CD4-positive, alpha-beta T cell (primary cell): ENCODE measurements at places on chromosomes 1 and 21. TPM values are rescaled to one million over a fixed set of nuclear protein-coding genes. Genes with fewer than 3 reads are reported as not detected.

DNA sequence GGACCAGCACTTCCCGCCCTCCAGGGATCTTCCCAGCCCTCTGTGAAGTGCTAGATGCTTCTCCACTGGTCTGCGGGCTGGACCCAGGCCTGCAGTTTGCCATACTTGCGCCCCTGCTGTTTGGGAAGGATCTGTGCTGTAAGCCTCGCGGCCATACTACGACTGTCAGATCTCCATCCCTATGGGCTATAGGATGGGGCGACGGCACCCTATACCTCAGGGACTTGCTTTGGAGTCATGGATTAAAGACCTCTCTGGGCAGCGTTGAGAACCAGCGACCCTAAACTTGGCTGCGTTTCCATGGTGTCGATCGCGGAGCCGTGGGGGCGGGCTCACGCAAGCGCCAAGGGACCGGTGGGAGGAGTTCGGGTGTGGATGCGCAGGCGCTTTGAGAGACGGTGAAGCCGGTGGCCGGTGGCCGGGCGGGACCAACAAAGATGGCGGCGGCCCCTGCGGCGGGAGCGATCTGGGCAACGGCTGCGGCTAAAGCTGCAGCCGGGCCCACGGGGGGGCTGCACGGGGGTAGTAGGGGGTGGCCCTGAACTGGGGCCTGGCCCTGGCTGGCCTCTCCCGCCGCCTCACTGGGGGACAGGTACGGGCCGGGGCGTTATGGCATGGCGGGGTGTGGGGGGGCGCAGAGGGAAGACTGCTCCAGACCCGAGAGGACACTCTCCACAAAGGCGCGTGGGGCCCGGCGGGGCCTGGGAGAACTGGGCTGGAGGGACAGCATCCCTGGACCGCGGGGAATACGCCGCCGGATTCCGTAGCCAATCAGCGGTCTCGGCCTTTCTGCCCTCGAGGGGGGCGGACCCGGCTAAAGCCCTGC lies at the start of gene USP21:
USP21 (plus strand) TSS at position 414 of the 826 bp plus-strand sequence. CDS start 1,141 bp downstream, outside the sequence.
- peaks cover 44% of the 10 kb centered on the region for H3K4me1 ChIP-seq
- H3K27me3 ChIP-seq = no peaks in the 10 kb centered on the region
- peak within 1 kb of the TSS; percentile 98 for H3K4me3 ChIP-seq
- H3K27ac ChIP-seq = peak within 1 kb of the TSS; percentile 91
- H3K36me3 ChIP-seq = peaks cover 44% of the 10 kb centered on the region

DNA sequence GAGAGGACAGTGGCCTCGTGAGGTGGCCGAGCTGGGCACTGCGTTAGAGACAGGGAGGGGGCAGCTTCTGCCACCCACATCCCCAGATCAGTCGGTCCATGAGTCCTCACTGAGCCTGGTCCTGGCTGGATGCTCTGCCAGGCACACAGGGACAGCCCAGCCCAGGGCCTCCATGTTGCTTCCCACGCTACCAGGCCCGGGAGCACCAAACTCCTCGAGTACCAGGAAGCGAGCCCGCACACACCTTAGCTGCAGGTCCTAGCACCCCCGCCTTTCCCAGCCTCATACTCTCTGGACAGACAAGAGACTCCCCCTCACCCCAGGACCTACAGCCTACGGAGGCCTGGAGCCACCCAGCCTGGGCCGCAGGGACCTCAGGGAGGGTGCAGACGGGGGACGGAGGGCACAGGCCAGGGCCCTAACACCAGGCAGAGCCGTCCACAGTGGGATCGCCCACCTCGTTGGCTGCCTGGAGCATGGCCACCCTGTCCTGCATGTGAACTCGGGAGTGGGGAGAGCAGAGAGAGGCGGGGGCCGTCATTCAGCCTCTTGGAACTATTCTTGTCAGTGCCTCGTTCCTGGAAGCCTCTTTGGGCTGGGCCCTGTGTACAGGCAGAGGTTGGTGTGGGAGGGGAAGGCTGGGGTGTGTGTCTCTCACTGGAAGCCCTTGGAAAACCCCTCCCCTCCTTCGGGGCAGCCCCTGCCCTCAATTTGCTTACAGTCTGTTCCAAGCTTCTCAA lies 90.9 kb upstream of the RUNX3 start:
- H3K27me3 ChIP-seq = no peaks in the 10 kb centered on the region
- DNase-seq = no peak
- H3K4me1 ChIP-seq = peaks cover 91% of the 10 kb centered on the region
- peak overlapping the region; percentile 97 for H3K27ac ChIP-seq
- H3K4me3 ChIP-seq = no peak overlapping the region

- H3K27me3 ChIP-seq = peaks cover 18% of the 10 kb centered on the region
- H3K4me3 ChIP-seq = no peak overlapping the region
- no peaks in the 10 kb centered on the region for H3K4me1 ChIP-seq
- no peak for DNase-seq
These were observed 11.6 kb upstream of the SAMD11 start for GRCh38 chr1:911875-912739.

- no peaks in the 10 kb centered on the region for H3K36me3 ChIP-seq
- H3K4me3 ChIP-seq = no peak overlapping the region
- no peak overlapping the region for H3K27ac ChIP-seq
- DNase-seq = no peak
- H3K4me1 ChIP-seq = no peaks in the 10 kb centered on the region
- H3K27me3 ChIP-seq = no peaks in the 10 kb centered on the region
These were observed 48.0 kb downstream of the TEX35 start for GRCh38 chr1:178560871-178561376.

DNA sequence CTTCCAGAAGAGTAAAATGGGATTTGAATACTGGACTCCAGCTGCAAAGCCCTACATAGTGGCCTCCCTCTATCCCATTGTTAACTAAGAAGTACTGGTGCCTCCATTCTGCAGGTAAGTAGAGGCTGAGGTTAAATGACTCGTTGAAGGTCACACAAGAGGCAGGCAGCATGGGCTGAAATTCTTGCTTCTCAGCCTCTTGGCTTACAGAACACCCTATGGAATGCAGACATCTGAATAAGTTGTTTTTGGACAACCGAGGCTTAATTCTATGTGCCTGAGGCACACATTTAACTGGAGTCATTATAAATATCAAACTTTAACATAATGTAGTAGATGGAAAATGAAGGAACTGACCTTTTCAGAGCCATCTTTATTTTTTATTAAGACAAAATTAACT lies 5.7 kb downstream of the DNAJC11 start:
- no peak overlapping the region for H3K4me3 ChIP-seq
- no peaks in the 10 kb centered on the region for H3K27me3 ChIP-seq
- peaks cover 2% of the 10 kb centered on the region for H3K36me3 ChIP-seq

DNA sequence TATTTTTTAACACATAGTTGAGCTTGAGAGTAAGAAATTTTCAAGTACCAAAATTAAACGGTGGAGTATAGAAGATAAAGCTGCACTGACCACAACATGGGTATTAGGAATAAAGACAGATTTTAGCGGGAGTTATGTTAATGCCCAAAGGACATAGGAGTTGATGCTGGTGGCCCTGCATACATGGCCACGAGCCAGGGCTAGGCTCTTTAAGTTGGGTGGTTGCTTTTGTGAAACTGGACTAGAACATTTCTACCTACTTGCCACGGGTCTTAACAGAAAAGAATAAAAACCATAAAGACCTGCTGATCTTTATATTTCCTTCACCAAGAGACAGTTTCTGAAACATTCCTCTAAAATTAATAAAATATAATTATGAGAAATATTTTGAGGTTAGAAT lies 14.9 kb downstream of the EDEM3 start:
- peaks cover 6% of the 10 kb centered on the region for H3K4me1 ChIP-seq
- no peaks in the 10 kb centered on the region for H3K27me3 ChIP-seq
- H3K36me3 ChIP-seq = peaks cover 20% of the 10 kb centered on the region
- no peak overlapping the region for H3K27ac ChIP-seq
- DNase-seq = no peak

DNA sequence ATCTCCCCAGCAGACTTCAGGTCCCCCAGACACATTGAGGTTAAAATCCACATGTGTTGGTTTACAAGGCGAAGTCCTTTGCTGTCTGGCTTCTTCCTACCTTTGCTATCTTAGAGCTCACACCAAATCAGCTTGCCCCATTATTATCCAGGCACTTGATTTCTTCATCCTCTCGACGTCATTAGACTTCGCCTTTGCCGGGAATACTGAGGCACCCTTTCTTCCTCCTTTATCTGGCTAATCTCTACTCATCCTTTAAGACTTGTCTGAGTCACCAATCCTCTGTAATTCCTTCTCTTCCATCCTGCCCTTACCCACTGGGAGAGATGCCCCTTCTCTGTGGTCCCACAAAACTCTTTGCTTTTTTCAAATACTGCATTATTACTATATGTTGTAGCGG lies 9.2 kb upstream of the XCL2 start:
- H3K27me3 ChIP-seq = no peaks in the 10 kb centered on the region
- H3K36me3 ChIP-seq = no peaks in the 10 kb centered on the region
- peaks cover 2% of the 10 kb centered on the region for H3K4me1 ChIP-seq
- no peak overlapping the region for H3K27ac ChIP-seq
- H3K4me3 ChIP-seq = no peak overlapping the region

Gene CMPK1
- total RNA-seq = 112 TPM

Gene ANGPTL3
- not detected for total RNA-seq

Gene INSRR
- total RNA-seq = not detected

Gene S100A7A
- total RNA-seq = not detected

Gene KCNJ10
- total RNA-seq = not detected

Gene RXFP4
- not detected for total RNA-seq
